ENCODE measurements at places on chromosomes 6 and 20.

GRCh38 chr20:11978496-11978895, 60.8 kb downstream of the BTBD3 start:
- DNase-seq: no peak

GRCh38 chr6:166257911-166258318, 50.3 kb downstream of the PRR18 start:
- no peak for DNase-seq

GRCh38 chr6:118761645-118762044, 110.3 kb upstream of the CEP85L start:
- no peak for DNase-seq

- peak; percentile 61 for DNase-seq
These were observed 3.1 kb downstream of the HM13 start for GRCh38 chr20:31517373-31517772.

- DNase-seq: no peak
These were observed 8.3 kb upstream of the TNXB start for GRCh38 chr6:32117461-32117860.

DNA sequence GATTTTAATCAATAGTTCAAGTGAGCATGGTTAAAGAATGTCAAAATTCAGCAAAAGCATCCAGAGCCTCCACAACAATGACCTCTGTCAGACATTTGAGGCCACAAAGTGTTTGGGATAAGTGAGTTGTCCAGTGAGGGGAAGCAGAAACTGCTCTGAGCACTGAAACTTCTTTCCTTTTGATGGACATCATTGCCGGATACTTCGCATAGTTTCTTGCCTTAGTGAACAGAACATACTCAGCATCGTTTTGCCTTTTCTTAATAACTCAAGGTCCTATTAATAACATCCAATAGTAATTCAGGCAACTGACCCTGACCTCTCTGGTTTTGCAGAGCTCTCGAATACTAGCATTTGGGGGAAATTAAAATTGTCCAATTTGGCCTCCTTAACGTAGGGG, 78.6 kb downstream of the EDN3 start:
- DNase-seq: no peak

DNA sequence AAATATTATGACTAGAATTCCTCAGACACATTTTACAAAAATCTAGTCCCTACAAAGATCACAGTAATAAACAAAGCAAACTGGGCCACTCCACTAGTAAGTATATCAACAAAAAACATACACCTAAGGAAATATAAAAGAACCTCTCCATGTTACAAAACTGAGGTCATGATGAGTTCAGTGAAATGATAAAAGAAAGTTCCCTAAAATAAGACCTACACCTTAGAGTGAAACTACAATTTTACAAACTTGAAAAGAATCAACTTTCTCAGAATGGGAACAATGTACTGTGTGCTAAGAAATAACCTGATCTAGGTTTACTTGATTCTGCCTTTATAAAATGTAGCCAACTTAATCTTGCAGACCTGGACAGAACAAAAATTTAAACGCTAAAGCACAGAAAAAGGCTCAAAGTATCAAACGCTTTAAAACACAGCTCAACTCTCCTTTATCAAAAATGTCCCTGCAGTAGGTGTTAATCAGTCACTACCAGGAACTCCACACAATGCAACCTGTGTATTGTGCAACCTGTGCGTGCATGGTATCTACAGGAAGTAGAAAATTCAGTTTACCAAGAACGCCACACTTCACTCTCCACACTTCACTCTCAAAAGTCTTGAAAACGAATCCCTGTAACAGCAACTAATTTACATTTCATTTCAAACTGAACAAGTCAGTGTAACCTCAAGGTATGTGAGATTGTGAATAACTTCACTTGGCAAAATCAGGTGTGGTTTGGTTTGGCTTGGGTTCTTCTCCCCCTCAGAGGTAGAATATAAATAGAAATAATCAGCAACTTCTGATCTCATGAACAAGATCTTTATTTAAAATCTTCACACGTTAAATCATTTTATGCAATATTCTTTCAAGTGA, 1.8 kb downstream of the RALGAPA2 start:
- no peak for DNase-seq

GRCh38 chr20:62675156-62675876, 33.0 kb downstream of the SLCO4A1 start:
- no peak for DNase-seq

DNA sequence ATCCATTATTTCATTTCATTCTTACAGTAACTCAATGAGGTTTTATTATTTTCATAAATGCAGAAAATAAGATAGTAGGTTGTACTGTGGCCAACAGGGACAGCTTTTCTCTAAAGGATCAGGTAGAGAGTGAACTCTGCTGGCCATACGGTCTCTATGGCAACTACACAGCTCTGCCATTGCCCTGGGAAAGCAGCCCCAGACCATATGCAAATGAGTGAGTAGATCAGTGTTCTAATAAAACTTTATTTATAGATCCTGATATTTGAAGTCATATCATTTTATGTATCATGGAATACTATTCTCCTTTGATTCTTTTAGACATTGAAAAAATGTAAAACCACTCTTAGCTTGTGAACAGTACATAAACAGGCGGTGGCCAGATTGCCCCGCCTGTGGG, 192.5 kb upstream of the RREB1 start:
- DNase-seq: no peak

GRCh38 chr6:63975699-63976098, 340.1 kb downstream of the PHF3 start:
- no peak for DNase-seq

DNA sequence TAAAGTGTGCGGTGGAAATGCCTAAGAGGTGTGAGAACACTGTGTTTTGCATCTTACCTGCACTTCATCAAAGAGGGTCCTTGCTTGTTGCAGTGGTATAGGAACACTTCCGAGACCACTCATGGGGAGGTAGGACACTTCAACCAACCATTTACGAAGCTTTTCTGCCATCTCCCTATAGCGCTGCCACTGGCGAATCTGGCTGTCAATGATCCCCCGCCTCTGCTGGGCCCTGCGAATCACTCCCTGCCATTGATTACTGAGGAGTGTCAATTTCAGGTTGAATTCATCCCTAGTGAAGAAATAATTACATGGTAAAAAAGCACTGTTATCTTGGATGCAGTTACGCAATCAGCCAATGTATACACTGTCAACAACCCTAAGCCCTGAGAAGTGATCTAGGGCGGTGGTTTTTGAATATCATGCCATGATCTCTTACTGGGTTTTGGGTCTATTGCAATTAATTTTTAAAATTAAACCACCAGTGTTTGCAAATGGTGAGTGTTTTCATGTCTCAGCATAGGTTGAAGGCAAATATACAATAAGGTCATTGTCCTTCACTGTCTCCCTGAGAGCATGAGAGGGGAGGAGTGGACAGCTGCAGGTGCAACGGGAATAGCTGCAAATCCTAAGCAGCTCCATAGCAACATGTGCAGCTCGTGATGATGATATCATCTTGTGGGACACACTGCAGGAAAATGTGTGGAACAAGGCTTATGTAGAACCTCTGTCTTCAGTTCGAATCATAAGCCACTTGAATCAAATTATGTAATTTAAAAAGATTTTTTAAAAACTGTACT, 400.6 kb downstream of the ESR1 start:
- no peak for DNase-seq

GRCh38 chr6:44254191-44255104, 2.9 kb downstream of the SLC35B2 start:
- DNase-seq: no peak

- no peak for DNase-seq
These were observed 27.2 kb upstream of the CNKSR3 start for GRCh38 chr6:154537511-154538325.

DNA sequence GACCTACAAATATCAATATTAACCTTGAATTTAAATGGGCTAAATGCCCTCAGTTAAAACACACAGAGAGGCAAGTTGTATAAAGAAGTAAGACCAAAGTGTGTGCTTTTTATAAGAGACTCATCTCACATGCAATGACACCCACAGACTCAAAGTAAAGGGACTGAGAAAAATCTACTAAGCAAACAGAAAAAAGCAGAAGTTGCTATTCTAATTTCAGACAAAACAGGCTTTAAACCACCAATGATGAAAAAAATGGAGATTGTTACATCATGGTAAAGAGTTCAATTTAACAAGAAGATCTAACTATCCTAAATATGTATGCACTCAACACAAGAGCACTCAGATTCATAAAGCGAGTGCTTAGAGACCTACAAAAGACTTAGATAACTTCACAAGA, 741.9 kb upstream of the MARCKS start:
- DNase-seq: no peak

- no peak for DNase-seq
These were observed 86.4 kb downstream of the LY86 start for GRCh38 chr6:6674872-6675271.

- no peak for DNase-seq
These were observed 161.2 kb downstream of the VEGFA start for GRCh38 chr6:43931201-43931600.

DNA sequence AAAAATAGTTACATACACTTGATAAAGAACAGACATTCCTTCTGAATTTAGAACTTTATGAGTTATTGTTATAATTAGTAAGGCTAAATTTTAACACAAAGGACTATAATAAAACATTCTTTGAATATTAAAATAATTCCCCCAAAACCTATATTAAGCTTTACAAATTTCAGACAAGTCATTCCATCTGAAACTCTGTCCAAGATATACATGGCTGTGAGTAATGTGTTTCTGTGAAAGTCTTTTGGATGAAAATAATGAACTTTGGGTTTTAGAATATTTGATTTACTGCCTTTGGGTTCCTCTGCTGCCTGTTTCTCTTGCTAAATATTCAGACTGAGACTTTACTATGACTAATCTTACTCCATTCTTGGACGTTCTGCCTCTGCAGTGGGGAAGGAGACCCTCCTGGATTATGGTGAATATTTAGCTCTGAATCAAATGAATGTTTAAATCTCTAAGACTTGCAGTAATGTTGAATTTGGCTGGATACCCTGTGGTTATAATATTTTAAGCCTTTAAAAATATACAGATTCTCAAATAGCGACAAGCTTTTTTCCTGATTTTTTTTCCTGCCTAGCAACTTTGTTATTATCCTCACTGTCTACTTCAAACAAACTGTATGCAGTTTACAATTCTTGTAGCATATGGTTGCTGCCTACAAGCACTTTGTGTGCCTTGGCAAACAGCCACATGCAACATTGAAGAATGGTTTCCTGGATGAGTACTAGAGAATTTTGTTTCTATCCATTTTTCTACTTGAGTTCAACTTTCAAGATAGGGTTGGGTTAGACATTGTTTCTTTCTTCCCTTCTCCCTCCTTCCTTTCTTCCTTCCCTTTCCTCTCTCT, 51.4 kb downstream of the TXLNB start:
- DNase-seq: peak; percentile 54

GRCh38 chr20:51452091-51452613, 90.4 kb downstream of the NFATC2 start:
- DNase-seq: no peak

DNA sequence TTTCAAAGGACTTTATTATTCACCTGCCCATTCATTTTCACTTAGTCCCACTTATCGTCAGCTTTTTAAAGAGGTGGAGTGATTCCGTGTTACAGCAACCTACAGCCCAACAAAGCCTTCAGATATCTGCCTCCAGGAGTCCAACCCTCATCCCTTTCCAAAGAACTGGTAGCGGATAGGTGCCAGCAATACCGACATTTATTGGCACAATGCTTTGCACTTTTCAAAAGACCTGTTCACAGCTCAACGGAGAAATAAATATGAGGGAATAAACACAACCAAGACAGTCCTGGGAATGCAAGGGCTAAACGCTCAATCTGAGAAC, 819 bp upstream of the MTRF1L start:
- DNase-seq: no peak

DNA sequence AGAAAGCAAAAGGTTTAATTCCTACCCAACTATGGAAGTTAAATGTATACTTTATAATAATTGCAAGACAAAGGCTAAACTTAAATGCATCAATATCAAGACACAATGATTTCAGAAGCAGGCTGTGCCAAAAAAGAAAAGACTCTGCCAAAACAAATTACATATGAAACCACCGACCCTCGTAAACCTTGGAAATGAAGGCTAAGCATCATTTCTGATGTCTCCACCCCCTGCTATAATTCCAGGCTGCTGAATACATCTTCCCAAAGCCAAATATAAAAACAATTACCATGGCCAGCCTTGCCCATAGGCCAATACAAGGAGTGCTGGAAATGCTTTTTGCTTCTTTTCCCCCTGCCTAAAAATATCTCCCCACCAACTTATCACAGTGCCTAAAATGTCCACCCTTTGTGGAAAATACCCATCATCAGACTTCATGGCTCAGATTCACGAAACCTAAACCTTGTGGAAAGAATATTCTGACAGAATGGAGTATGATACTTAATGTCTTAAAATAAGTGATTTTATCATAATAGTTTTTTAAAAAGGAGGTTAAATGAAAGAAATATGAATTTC, 37.4 kb downstream of the RCAN2 start:
- peak; percentile 14 for DNase-seq

- DNase-seq: no peak
These were observed 6.8 kb downstream of the ARID1B start for GRCh38 chr6:156783958-156784357.

DNA sequence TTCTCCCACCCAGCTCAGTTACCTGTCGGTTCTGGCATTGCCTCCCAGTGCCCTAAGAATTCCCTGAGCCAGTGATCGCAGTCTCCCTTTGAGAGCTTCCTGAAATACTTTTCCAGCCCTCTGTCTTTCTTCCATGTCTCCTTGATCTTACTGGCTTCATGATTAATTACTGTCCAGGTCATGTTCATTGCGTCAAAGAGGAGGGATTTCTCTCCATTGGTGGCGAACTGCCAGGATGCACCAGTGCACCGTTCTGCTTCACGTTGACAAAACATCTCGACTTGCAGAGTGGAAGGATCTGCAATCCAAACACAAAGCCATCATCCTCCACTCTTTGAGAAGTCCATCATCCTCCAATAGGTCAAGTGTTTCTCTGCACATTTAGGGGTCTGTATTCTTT, 8.6 kb downstream of the RAET1E start:
- DNase-seq: no peak

DNA sequence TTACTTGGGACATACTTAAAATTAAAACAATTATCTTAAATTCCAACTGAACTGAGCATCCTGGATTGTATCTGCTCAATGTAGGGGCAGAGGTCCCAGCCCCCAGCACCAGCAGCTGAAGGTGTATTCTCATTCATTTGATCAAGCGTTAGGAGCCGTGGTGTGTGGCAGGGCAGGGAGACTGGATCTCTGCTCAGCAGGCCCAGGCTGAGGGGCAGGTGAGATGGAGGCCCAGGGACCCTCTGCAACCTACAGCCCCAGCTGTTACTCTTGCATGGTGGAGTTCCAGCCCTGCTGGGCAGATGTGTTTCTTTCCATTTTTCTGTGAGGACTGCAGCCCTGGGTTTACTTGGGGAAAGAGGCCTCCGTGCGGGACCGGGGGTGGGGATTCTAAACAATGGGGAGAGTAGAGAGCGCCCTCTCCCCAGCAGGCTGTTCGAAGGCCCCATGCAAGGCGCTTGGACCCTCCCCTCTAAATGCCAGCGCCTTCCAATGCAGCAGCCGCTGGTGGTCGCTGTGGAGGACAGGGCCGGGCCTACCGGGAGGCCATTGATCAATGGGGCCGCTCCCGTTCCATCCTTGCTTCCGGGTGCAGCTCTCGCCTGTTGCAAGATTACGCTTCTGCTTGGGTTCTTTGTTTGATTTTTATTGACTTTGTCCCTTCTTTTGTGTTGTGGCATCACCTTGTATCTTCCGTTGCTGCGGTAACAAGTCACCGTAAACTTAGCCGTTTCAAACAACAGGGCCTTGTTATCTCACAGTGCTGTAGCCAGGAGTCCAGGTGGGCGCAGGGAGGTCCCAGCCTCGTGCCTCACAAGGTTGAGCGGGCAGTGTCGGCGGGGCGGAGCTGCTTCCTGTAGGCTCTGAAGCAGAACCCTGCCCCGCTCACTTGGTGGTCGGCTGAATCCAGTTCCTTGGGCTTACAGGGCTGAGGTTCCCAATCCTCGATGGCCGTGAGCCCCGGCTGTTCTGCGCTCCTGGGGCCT, 134.8 kb upstream of the PHACTR3 start:
- no peak for DNase-seq
